ENCODE measurements at places on chromosomes 7 and 10. TPM values are rescaled to one million over a fixed set of nuclear protein-coding genes. Genes with fewer than 3 reads are reported as not detected.

LRGUK gene
- 2.6 TPM for total RNA-seq

HOXA3 gene
- total RNA-seq, result 85.5 TPM

- no peak for DNase-seq
Measured at GRCh38 chr10:112071596-112072133, 111.9 kb downstream of the GPAM start.

GRCh38 chr7:112497481-112497880 is 16.7 kb downstream of the LSMEM1 start:
- no peak for DNase-seq

DNA sequence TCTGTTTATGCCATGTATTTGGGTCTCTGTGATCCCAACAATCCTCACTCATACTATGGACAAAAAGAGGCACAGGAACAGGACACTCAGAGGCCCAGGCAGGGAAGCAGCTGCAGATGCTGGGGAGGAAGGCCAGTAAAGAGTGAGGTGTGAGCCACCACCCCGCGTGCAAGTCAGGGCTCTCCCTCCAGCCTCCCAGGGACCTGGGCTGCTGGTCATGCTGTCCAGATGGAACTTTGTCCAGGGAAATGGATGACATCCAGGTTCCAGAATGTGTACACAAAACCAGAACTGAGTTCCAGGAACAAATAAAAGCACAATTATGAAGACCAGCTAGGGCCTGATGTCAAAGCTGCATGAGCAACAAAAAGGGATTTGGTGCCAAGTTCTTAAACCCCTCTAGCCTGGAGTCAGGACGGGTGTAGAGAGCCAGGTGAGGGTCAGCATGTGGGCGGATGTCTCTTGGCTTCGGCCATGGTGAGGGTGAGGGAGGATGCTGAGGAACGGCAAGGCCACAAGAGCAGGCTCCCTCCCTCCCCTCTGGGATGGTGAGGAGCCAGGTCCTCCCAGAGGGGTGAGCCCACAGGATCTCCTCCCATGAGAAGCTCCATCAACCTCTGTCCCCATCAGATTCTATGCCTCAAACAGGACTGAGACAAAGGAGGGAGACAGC is 739.7 kb downstream of the PARD3 start:
- DNase-seq, result no peak

- no peak for DNase-seq
Measured at GRCh38 chr7:34207810-34208209, 302.5 kb downstream of the BMPER start.

PGAM2 gene
- total RNA-seq, result 2.5 TPM

SLC26A3 gene
- 2.0 TPM for total RNA-seq

DNA sequence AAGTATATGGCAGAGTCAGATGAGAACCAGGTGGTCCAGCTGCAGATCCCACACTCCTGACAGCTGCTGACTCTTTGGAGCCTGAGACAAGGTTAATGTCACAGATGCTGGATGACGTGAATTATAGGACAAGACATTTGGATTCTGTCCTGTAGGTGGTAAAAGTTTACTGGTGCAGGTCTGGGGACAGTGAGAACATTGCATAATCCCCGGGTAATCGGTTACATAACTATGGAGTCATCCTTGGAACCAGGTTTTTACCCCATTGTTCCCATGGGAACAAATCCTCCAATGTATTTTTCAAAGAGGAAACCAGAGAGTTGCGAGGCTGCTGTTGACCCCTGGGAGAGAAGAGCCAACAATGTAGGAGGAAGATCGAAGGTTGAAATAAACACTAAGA is 27.5 kb upstream of the ZCCHC24 start:
- DNase-seq, result no peak

COMTD1 gene
- total RNA-seq, result 18.4 TPM

FXYD4 gene
- not detected for total RNA-seq

SSC4D gene
- 7.4 TPM for total RNA-seq

GRCh38 chr7:42661312-42661711 is 250.6 kb downstream of the C7orf25 start:
- no peak for DNase-seq

GRCh38 chr7:132735476-132735875 is 159.2 kb upstream of the PLXNA4 start:
- no peak for DNase-seq

DNA sequence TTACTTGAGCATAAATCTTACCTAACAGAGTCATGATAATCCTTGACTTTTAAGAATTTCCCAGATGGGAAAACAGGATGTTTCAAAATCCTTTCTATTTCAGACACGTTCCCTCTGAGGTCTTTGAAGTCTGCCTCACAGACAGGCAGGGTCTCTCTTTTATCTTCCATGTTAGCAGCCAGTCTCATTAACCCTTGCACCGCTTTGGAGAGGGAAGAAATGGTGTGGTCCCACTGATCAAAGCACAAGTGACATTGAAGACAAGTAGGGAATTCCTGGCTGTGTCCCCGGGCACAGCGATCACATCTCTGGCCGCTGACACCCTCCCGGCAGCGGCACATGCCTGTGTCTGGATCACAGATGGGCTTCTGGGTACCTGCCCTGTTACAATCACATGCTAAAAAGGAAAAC is 52.7 kb upstream of the LAMB1 start:
- no peak for DNase-seq

CCDC172 gene
- total RNA-seq, result not detected

DNA sequence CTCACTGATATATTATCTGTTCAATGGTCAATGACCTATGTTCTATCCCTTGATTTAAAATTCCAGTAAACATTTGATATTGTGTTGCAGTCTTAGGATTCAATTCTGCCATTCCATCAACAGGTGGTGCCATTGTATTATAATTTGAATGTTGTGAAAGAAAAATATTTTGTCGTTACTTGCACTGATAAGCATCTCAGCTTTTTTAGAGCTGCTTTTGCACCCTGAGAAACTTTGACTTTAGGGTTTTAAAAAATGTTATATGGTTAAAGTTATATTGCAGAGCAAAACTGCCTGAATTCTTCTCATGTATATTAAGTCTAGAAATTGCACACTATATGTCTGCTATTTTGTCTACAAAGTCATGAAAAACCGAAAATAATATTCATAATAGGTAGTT is 18.8 kb upstream of the MINDY3 start:
- DNase-seq, result no peak

GRCh38 chr10:32055478-32056135 is 618 bp downstream of the KIF5B start:
- DNase-seq, result peak; percentile 56

TMEM196 gene
- 0.55 TPM for total RNA-seq

DNA sequence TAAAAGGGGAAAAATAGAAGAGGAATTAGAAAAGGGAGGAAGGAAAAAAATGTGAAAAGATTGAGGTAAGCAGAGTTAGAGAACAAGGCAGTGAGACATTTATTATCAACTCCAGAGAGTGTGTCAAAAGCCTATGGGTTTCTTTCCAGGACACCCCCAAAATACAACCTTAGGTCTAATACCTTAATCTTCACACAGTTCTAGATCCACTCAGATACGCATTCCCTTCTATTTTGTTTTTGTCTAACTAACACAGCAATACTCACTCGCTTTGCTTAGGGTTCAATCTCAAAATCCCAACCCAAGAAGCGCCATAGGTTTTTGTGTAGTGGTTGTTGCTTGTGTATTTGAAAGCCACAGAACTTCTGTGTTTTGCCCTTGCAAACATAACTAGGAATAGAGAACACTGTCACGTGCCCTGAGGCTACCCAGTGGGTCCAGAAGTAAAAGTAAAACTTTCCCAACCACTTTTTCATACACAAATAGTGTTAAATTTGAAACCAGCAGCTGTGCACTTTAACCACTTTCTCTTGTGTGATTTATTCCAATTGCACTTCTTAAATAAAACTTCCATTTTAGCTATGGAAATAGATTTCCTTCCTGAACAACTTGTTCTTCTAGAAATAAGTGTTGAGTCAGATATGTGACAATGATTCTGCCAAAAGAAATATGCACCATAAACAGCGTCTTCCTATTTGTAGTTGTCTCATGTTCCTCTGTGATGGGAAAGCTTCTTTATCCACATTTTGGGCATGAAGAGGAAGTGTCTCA is 414.7 kb upstream of the GHITM start:
- DNase-seq, result no peak

TAS2R41 gene
- total RNA-seq, result not detected

DNA sequence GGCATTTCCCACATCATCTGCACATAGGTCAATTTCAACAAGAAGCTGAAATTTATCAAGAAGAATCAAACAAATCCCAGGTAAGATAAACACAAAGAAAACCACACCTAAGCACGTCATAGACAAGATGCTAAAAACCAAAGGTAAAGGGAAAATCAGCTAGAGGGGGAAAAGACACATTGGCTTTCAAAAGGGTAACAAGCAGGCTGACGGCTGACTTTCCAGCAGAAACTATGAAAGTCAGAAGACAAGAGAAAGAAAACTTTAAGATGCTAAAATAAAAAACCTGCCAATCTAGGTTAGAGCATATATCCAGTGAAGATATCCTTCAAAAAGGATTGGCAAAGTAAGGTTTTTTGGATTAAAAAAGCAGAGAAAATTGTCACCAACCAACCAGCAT is 59.9 kb upstream of the RHEB start:
- no peak for DNase-seq

Measured in progenitor cell of endocrine pancreas (in vitro differentiated cells).